ENCODE measurements at places on chromosomes 11 and 22.

DNA sequence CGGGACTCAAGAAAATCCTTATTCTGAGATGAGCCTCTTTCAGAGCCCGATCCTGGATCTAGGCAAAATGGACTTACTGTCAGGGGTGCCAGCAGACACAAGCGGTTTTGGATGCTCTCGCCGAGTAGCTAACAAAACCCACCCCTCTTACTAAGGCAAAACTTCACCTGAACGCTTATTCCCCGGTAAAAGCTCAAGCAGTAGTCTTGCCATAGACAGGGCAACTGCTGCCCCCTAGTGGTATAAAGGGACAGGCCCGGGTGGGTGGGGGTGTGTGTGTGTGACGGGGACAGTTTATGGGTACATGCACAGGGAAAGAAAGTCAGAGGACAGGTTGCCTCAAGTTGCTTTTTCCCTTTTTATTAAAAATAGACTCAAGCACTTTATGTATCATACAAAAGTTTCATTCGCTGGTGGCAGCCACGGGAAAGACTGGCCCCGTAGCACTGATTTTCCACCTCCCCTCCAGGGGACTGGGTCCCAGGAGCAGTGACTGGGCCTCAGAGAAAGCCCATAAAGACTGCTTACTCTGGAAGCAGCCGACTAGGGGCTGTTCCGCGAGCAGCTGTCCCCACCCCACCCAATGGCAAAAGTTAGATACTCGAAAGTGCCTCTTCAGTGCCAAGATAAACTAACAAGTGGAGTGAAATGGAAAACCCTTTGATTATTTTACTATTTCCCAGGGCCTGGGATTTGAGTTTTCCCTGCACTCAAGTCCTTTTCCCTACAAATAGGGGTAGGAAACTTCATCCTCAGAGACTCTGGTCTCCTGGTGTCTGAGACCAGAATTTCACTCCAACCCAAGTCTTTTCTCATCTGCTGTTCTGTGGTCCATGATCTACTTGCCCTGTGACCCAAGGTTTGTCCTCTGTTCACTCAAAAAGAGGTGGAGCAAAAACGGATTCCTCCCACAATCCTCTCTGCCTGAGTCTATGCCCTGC lies 4.7 kb downstream of the YPEL4 start:
- no peak for DNase-seq

- peak; percentile 68 for DNase-seq
These were observed 5.4 kb downstream of the TBC1D10C start for GRCh38 chr11:67409261-67409666.

- DNase-seq = no peak
These were observed 18.2 kb downstream of the CELF1 start for GRCh38 chr11:47534704-47535251.

DNA sequence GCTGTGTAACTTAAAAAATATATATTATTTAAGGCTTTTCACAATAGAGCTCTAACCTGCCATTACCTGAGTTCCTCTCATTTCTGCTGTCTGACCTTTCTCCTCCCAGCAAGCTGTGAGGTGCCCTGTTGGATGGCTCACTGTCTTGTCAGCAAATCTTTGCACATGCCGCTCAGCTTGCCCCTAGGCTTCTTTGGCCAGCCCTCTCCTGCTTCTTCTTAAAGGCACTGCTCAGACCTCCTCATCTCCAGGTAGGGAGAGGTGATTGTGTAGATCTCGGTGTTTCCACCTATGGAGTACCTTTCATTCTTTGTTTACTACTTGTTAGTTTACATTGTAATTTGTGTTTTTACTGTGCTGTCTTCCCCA lies 96.5 kb downstream of the EXT2 start:
- DNase-seq = no peak

- DNase-seq = no peak
These were observed 2.2 kb upstream of the TOP3B start for GRCh38 chr22:21984793-21985192.

- DNase-seq = no peak
These were observed 67.5 kb downstream of the MED15 start for GRCh38 chr22:20574920-20575353.
